T-helper 22 cell (primary cell): ENCODE measurements at places on chromosomes 2 and 18.
A peak's percentile ranks its signal among the peaks of the same experiment; 100 is the strongest.

DNA sequence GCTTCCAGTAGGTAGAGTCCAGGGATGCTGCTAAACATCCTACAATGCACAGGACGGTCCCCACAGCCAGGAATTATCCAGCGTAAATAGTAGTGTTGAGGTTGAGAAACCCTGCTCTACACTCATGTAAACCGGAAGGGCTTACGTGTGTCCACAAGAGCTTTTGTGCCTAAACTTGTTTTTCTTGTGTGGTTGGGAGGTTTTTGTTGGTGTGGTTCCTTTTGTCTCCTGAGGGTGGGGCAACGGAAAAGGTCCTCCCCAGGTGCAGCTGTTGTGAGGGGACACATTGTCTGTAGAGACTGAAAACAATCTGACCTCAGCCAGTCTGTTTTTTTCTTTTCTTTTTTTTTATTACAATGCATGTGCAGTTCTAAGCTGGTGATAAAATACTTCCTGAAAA lies 72.7 kb upstream of the MGAT5 start:
- peak; percentile 54 for DNase-seq

DNA sequence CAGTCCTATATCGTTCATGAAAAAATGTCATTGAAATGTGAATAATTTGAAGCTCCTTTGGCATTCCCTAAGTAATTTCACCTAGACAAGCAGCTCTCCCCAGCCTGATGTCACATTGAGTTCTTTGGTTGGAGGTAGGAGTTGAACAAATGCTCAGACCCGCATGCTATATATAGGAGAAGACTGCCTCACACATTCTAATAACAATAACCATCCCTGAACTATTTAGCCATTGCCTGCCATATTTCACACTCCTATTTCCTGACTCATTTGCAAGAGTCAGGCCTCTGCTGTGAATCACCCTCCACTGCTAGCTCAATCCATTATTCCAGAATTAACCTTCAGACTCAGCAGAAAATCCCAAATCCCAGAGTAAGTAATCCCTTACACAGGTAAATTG lies 256.6 kb upstream of the ACVR2A start:
- DNase-seq: no peak

GRCh38 chr2:176646033-176646615 lies 376.9 kb downstream of the MTX2 start:
- DNase-seq: no peak

DNA sequence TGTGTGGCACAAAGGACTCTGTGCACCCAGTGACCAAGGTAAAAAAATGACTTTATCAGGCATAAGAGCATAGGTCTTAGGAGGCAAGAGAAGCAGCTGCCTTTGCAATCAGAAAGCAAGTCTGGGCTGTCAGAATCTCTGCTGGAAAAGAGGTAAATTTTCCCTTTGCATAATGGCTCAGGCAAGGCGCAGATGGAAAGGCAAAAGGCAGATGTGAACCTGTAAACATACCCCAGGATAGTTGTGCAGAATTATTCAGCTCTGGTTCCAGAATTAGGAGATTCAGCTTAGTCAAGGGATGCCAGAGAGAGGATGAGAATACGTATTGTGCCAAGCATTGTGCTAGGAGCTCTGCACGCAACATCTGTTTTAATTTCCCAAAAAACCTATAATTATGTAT lies 258.7 kb downstream of the CLIP4 start:
- no peak for DNase-seq

GRCh38 chr2:239824046-239824694 lies 201.0 kb downstream of the NDUFA10 start:
- DNase-seq: no peak
